Hippocampal formation (tissue), 2 donors: ENCODE measurements at places on chromosomes 12 and 14.

- DNase-seq, result no peak
Measured at GRCh38 chr12:130933269-130933995, 20.3 kb upstream of the ADGRD1 start.

GRCh38 chr14:100129161-100129589, 30.3 kb downstream of the DEGS2 start:
- DNase-seq, result no peak

- DNase-seq, result peak; percentile 42
Measured at GRCh38 chr12:67649570-67650387, 1.2 kb downstream of the DYRK2 start.

DNA sequence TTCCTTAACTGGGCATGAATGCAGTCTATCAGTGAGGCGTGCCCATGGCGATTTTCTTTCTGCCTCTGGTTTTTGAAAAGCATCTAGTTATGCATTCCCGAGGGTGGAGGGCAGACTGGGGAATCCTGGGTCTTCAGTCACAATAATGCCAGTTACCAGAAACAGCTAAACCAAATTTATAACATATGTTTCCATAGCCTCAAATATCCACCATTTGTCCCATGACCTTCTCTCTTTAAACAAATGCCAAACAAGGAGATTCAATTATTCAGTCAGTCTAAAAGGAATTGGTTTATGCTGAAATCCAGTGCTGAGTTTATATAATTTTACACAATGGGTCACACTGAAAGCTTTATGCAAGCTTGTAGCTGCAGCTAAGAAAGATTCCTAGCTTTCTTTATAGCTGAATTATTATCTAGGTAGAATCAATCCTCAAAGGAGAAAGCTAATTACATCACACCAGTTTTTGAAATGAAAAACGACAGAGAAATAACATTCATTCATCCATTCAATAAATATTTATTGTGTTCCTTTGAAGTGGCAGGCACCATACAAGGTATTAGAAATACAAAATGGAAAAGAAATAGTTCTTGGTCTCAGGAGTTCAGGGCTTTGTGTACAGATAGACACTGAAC, 131.3 kb upstream of the RAP1B start:
- no peak for DNase-seq

DNA sequence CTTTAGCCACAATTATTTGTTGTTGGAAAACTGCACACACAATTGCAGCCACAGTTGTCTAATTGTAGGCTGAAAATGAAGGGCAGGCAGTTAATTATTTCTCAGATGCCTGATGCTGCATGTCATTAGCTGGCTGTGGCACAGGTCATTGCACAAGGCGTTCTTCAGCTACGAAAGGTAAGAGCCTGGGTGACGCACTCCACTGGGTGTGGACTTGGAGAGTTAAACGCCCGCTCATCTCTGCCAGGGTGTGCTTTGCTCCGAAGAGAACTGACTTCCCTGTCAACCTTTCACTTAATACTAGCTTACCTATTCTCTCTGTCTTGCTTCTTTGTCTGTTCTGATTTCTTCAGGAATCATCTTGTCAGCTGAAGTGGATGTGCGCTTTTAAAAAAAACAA, 91.4 kb upstream of the CPM start:
- no peak for DNase-seq

DNA sequence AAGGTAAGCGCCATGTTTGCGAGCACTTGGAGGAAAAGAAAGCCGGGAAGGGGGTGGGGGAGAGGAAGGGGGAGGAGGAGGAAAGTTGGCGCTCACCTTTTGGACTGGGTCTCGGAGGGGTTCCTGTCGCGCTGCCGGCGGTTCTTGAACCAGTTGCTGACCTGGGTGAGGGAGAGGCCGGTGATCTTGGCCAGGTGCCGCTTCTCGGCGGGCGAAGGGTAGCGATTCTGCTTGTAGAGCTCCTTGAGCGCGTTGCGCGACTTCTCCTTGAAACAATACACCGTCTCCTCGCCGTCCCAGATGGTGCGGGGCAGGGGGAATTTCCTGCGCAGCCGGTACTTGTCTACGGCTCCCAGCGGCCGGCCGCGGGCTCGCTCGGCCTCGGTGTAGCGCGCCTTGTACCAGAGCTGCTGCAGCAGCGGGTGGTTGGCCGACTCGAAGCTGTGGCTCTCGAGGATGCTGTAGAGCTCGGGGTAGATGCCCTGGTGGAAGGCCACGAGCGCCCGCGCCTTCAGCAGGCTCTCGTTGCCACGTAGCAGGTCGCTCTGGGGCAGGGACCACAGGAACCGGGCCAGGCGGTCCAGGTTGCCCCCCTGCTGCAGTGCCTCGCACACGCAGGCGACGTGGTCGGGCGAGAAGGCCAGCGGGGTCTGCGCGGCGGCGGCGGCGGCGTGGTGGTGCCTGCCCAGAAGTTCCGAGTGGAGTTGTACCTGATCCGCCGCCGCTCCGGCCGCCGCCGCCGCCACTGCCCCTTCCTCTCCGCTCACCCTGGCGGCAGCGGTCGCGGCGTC, 840 bp downstream of the SIX4 start:
- peak; percentile 42 for DNase-seq

- DNase-seq, result peak; percentile 67
Measured at GRCh38 chr12:21656905-21657325, 727 bp downstream of the LDHB start.

DNA sequence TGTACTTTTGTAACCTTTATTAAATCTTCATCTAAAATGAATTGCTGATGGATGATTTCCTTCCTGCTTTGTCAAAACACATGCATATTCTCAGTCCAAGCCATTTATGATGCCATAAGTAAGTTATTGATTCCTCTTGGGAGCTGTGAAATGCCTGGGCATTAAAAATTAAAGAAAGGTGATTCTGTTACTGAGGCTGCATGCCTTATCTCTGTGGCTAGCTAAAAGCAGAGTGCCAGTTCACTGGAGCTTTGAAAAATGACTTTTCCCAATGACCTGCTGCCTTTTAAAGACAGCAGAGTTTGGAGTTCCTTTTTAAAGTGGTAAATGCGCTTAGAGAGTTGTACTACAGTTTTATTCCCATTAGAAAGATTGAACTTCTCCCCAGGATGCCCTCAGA, 152.1 kb downstream of the TMTC2 start:
- no peak for DNase-seq

- DNase-seq, result no peak
Measured at GRCh38 chr12:46179693-46180452, 89.0 kb downstream of the SLC38A1 start.

GRCh38 chr12:46174061-46174662, 94.7 kb downstream of the SLC38A1 start:
- DNase-seq, result no peak
